Fibroblast of the aortic adventitia (primary cell): ENCODE measurements at places on chromosomes 16 and 17.

GRCh38 chr17:69213059-69213813, 15.4 kb downstream of the ABCA10 start:
- DNase-seq = no peak

GRCh38 chr16:4561596-4561995, 5.5 kb downstream of the C16orf96 start:
- no peak for DNase-seq

GRCh38 chr16:1375741-1376410, 24.1 kb downstream of the GNPTG start:
- DNase-seq = no peak

GRCh38 chr17:4542003-4542725, 13.0 kb downstream of the MYBBP1A start:
- DNase-seq = no peak

- DNase-seq = no peak
These were observed 10.6 kb downstream of the KSR1 start for GRCh38 chr17:27466743-27467375.
